ENCODE measurements at places on chromosomes 1 and 21.
A peak's percentile ranks its signal among the peaks of the same experiment; 100 is the strongest.

DNA sequence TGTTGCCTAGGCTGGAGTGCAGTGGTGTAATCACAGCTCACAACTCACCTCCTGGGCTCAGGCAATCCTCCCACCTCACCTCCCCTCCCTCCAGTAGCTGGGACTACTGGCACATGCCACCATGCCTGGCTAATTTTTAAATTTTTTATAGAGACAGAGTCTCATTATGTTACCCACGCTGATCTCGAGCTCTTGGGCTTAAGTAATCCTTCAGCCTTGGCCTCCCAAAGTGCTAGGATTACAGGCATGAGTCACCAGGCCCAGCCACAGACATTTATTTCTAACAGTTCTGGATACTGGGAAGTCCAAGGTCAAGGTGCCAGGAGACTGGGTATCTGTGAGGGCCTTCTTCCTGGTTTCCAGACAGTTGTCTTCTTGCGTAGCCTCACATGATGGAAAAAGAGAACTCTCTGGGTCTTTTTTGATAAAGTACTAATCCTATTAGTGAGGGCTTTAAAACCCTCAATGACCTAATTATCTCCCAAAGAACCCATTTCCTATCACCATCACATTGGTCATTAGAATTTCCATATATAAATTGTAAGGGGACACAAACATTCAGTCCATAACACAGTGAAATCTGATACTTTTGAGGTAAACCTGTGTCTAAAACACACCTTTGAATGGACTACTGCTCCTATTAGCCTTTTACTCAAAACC lies 67.9 kb downstream of the PHACTR4 start:
- DNase-seq = no peak

- DNase-seq = no peak
Observed at GRCh38 chr21:42163511-42163863, 55.5 kb upstream of the ABCG1 start.

GRCh38 chr1:11617741-11618140 lies 36.5 kb downstream of the FBXO2 start:
- no peak for DNase-seq

- DNase-seq = no peak
Observed at GRCh38 chr1:24572301-24572700, 16.4 kb downstream of the NCMAP start.

DNA sequence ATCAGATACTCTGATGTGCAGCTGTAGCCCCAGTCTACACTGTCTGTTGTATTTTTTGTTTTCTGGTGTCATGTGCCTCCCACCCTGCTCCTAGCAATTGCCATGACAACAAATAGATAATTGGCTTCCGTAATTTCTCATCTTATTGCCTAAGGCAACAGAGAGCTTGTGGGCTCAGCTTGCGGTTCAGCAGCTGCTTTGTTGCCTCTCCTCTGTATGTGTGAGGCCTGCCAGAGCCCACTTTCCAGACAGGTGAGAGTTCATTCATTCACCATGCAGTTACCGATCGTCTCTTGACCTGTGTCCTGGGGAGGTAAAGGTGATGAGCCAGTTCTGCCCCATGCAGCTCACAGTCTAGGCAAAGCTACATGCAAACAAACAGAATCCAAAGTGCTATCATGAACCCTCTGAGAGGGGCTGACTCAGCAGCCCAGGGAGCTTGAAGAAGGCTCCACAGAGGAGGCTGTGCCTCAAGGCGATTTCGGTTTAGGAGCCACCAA lies 11.9 kb downstream of the LGALS8 start:
- no peak for DNase-seq

DNA sequence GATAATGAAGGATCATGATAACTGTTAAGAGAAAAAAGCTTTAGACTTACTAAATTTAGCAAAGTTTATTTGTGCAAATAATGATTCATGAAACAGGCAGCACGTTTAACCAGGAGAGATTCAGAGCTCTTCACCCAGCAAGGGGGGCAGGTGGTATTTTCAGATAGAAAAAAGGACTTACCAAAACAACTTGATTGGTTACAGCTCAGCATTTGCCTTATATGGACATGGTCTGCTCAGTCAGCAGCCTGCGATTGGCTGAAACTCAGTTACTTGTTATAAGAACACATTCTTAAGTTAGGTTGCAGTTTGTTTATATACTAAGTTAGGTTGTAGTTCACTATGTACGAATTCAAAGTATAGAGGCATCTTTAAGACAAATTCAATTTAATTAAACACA lies 165.6 kb downstream of the DUSP10 start:
- DNase-seq = peak; percentile 36

DNA sequence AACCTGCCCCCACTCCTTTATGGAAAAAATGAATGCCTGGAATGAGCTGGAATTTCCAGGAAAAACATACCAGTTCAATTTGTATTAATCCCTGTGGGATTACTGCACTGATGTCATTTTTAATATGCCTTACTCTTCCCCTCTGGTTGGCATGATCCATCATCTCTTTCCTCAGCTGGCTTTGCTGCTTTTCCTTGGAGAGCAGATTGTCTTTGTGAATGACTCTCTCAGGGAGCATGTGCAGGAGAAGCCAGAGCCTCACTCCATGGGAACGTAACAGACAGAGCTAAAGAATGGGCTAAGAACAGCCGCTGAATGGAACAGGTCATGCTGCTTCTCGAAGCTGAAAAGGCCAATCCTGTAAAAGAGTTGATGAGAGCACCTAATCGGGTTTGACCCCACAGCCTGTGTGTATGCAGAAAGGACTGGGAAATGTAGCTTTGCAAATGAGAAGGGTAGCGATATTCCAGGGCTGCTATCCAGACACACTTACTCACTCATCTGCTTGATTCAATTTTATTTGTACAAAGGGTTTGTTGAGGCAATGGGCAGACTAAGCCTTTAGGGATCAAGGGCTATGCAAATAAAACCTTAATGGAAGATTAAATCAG lies 20.7 kb downstream of the PHC2 start:
- DNase-seq = no peak

GRCh38 chr1:160666079-160666442 lies 19.2 kb upstream of the SLAMF1 start:
- no peak for DNase-seq

- no peak for DNase-seq
Observed at GRCh38 chr1:157142765-157143423, 4.7 kb upstream of the ETV3 start.

DNA sequence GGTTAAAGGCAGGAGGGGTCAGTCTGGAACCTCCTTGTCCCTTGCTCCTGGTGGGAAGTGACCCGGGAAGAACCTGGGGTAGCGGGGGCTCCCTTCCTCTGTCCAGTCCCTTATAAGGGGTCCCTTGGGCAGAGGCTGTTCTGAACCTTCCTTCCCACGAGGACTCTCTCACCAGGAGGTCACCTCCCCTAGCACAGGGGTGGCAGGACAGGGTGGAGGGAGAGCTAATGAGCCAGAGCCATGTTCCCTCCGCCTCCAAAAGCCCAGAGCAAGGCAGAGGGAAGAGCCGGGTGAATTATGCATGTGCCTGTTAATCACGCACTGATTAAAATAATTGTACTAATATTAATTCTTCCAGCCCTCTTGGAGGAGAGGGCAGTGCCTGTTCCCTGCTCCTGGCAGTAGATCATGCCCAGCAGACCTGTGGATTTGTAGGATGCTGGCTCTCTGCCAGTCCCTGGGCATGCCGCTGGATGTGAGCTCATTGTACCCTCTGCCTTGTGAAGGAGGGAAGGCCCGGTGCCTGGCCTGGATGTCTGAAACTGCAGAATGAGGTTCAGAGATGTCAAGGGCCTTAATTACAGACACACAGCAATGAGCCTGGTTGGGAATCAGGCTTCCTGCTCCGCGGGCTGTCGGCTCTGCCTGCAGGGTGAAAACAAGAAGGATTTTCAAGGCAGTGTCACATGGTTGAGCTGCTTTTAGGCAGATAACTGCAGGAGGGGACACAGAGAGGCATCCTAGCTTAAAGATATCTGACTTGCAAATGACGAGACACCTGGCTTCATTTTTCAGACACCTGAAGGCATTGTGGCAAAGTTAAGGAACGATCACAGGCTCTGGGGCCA lies 68.2 kb downstream of the IGSF21 start:
- no peak for DNase-seq

GRCh38 chr1:195608883-195609282 lies 999.4 kb downstream of the KCNT2 start:
- no peak for DNase-seq

DNA sequence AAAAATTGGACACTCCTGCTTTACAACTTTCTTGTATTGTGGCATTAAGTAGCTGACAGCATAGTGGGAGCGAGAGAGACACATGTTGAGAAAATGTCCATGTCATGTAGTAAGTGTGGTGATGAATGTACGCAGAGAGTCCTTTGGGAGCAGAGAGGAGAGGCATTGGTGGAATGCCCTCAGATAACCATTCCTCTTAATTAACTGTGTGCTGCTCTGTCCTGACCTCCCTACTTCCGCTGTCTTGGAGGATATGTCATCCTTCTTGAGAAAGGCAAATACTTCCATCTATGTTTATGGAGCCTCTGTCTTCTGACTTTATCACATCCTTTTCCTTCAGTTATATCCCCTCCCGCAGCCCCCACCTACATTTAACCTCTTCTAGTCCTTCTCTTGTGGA lies 38.4 kb downstream of the F3 start:
- no peak for DNase-seq

DNA sequence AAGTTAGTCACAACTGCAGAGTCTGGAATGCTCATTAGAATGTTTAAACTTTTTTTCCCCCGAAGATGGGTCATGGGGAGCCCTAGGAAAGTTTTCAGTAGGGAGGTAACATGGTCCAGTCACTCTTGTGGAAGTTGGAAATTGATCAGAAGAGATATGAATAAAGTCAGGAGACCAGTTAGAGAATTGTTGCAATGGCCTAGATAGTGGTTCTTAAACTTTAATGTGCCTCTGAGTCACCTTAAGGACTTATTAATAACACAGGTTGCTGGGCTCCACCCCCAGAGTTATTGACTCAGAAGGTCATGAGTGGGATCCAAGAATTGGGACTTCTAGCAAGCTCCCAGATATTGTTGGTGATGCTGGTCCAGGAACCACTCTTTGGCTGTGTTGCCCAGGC lies 3.2 kb upstream of the TFAP2E start:
- peak; percentile 51 for DNase-seq

DNA sequence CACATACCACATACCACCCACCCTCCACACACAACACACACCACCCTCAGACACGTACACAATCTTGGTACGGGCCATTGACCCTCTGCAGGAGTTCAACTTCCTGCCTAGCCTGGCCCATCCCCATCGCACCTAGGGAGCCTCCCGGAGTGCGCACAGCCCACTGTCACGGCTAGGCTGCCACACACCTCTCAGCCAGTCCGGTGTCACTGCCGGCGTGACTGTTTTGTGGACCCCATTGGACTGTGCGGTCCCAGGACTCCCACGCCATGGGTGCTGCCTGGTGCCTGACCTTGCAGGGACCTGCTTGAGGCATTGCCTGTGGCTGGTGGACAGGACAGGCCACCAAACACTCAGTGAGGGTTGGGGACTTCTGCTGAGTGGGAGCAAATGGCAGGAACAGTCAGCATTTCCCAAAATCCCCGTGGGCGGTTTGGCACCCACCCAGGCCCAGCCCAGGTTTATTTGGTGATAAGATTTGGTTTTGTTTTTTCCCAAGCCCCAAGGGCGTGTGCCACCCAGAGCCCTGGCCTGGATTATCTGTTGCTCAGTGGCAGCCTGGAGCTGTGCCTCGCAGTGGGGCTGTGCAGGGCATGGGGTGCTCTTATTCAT lies 27.7 kb downstream of the RAB7B start:
- no peak for DNase-seq

GRCh38 chr1:232854798-232855159 lies 49.6 kb downstream of the MAP10 start:
- no peak for DNase-seq

- DNase-seq = no peak
Observed at GRCh38 chr1:171901245-171901644, 59.9 kb downstream of the DNM3 start.

GRCh38 chr21:22120616-22121266 lies 1122.5 kb downstream of the NCAM2 start:
- DNase-seq = no peak

DNA sequence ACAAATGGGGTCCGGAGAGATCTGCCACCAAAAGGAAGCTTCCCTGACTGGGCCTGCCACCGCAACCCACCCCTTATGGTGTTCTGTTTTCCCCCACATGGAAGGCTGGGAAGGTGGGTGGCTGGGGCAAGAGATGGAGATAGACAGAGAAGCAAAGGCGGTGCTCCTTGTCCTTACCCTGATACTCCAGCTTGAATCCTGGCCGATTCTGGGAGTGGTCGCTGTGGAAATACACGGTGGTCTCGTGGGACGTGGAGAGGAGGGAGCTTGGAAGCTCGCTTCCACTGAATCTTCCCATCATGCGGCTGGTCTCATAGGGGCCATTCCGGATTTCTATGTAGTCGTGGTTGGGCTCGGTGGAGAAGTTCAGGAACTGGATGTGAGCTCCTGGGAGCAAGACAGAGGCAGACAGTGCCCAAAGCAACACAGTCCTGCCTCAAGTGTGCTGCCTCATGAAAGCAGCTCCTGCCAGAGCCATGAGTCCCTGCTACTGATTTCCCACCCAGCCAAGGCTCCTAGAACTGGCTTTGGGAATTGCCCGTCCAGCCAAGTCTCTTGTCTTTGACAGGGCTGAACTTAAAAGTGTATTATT lies 138.5 kb downstream of the ZSCAN20 start:
- no peak for DNase-seq

DNA sequence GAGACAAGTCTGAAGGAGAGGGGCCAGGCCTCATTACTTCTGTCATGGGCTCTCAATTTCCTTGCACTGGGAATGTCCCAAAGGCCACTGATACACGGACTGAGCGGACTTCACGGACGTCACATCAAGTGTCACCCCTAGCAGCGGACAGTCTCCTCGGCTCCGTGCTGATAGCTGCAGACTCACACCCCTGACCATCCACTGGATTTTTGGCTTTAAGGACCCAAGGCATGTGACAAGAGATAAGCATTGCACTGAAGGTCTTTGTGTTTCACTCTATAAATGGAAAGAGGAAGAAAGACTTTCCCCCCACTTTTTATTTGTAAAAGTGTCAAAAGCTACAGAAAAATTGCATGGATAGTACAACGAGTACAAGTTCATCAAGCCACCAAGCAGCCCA lies 200.4 kb upstream of the FGGY start:
- DNase-seq = no peak

GRCh38 chr1:192747301-192747700 lies 61.5 kb upstream of the RGS2 start:
- DNase-seq = peak; percentile 27

GRCh38 chr1:169305356-169305755 lies 62.2 kb downstream of the NME7 start:
- DNase-seq = no peak

DNA sequence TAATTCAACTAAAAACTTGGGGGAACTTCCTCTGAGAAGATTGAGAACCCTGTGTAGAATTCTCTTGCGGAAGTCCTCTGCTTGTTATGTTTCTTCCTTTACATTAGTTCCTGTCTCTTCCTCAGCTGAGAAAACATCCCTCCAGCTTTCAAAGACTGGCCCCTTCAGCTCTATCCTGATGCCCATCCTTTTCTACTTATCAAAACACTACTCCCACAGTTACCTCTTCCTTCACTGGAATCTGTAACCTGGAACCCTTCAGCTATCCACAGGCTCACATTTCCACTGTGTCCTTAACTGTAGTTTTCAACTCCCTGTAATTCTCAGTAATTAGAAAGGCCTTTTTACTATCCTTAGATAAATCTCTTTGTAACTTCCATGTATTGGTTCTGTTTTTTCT lies 6.0 kb upstream of the DEDD start:
- DNase-seq = no peak
